Heart left ventricle (tissue), 16 donors: ENCODE measurements at places on chromosomes 7 and 10. TPM values are rescaled to one million over a fixed set of nuclear protein-coding genes. Genes with fewer than 3 reads are reported as not detected.

The CBX3 gene
- polyA plus RNA-seq = 50.4 TPM

The STAG3 gene
- polyA plus RNA-seq = 0.88 TPM

The FGFBP3 gene
- 0.18 TPM for polyA plus RNA-seq

The CARD11 gene
- 0.15 TPM for polyA plus RNA-seq

The ATP5F1C gene
- polyA plus RNA-seq = 1,062 TPM

The SUGCT gene
- polyA plus RNA-seq = 1.4 TPM

The PNLIP gene
- polyA plus RNA-seq = not detected

The FAM185A gene
- 3.4 TPM for polyA plus RNA-seq

The CASD1 gene
- polyA plus RNA-seq = 9.5 TPM

The GDF10 gene
- polyA plus RNA-seq = not detected

The ADCY1 gene
- polyA plus RNA-seq = 0.73 TPM

The LAMB4 gene
- 0.29 TPM for polyA plus RNA-seq

The NKX1-2 gene
- not detected for polyA plus RNA-seq

The NRG3 gene
- 0.11 TPM for polyA plus RNA-seq

The CHST3 gene
- 30.4 TPM for polyA plus RNA-seq

The PLAC9 gene
- polyA plus RNA-seq = 26.5 TPM

GRCh38 chr10:93211991-93212390 lies 138.3 kb downstream of the CYP26A1 start:
- no peak for DNase-seq

DNA sequence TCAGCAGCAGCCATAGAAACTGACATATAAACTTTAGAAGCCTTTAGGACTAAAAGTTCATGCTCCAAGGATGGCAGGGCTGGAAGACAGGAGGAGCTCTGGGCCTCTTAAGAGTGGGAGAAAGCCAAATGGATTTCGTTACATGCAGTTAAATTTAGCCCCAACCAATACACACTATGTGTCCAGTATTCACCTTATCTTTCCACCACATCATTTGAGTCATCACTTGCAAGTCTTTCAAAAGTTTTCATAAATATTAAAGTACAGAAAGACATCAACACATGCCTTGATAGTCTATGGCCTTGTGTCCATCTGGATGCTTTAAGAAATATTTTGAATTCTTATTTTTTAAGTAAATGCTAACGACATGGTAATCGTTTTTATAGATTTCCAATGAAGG lies 392.4 kb upstream of the LRRN3 start:
- DNase-seq = no peak

- no peak for DNase-seq
Measured at GRCh38 chr7:13860734-13861133, 128.7 kb downstream of the ETV1 start.

DNA sequence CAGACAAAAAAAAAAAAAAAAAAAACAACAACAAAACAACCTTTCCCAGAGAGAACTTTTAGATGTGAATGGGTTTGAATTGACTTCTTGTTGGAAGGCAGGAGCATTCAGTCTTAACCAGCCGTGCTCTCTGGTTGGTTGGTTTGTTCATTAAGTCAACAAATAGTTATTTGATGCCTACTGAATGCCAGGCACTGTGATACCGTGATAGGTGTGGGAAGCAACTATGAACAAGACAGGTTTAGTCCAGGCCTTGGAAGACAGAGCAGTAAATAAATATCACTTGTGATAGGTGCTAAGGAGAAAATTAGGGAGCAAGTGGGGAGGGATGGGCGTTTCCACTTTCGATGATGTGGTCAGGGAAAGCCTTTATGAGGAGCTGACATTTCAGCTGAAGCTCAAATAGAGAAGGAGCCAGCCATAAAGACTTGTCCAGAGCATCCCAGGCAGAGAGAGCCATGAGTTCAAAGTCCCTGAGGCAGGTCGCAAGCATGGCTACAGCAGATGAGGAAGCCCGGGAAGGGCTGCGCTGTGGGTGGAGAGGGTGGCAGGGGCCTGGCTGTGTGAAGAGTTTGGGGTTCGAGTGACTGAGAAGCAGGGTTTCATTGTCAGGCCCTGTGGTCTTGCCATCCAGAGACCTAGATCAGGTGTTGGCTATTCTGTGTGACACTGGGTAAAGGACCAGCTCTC lies 8.0 kb downstream of the TSPAN15 start:
- DNase-seq = no peak

DNA sequence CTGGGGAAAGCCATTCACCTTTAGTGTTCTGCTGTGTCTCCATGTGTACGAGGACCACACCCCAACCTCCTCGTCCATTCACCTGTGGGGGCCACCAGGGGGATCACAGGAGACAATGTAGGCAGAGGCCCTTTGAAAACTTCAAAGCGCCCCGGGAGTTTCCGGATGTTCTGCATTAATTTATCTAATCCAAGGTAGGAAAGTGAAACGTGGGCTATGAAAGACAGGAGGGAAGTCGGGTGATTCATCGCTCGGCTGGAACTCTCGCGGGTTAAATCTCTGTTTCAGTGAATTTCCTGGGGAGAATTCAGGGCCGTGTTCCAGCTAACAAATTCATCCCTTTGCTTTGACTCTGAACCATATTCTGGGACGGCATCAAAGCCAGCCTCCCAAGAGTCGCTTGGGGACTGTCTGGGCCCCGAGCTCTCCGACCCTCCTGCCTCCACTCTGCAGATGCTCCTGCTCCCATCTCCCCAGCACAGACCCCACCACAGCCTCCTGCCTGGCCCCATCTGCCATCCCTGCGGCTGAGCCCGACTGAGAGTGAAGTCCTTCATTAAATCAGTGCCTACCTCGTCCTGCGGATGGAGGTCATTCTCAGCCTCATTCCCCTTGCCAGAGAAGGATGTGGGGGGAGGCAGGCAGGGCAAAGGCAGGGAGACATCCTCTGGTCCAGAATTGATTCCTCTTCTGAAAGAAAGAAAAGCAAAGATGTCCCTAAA lies 114.1 kb upstream of the CARD11 start:
- DNase-seq = no peak

GRCh38 chr10:1594372-1595241 lies 142.7 kb downstream of the ADARB2 start:
- DNase-seq = peak; percentile 9

DNA sequence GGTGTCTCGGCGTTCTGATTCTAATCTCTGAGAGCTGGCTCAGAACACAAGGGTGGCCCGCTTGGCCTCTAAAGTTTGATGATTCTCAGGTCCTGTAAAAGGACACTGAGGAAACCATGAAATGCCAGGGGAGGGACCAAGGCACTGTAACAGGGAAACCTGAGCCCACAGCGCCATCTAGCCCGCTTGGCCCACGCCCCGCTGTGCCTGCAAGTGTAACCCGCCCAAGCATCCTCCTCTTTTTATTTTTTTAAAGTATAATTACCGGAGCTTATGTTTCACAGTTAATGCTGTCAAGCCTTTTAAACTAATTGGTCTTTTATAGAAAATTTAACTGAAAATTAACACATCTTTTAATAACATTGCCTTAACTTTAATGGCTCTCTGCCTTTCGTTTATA lies 734.7 kb downstream of the KCNMA1 start:
- DNase-seq = peak; percentile 59

DNA sequence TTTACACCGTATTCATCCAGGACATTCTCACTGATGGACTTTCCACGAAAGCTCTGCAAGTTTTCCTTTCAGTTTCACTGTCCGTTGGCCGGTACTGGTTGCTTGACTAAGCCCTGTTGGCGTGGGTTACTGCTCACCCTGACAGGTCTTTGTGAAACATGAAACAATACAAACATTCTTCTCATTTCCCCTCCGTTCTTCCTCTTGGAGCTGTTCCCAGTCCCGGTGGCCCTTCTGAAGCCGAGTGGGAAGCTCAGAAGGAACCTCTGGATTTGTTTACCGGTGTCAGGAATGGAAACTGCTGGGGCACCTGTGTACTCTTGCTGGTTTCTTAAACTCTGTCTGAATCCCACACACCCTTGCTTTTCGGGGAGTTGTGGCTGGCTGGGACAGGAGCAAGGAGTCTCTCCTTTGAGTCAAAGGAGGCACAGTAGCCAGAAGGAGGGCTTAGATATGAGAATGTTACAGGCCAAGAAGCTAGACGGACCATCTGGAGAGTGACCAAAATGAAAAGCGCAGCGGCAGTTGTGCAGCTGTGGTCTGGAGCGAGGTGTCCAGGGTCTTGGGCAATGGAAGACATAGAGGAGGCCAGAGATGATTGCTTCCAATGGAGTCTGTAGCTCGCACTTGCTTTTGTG lies 45.7 kb downstream of the LYZL2 start:
- DNase-seq = peak; percentile 83

GRCh38 chr7:141288626-141289025 lies 214.8 kb downstream of the TMEM178B start:
- no peak for DNase-seq

DNA sequence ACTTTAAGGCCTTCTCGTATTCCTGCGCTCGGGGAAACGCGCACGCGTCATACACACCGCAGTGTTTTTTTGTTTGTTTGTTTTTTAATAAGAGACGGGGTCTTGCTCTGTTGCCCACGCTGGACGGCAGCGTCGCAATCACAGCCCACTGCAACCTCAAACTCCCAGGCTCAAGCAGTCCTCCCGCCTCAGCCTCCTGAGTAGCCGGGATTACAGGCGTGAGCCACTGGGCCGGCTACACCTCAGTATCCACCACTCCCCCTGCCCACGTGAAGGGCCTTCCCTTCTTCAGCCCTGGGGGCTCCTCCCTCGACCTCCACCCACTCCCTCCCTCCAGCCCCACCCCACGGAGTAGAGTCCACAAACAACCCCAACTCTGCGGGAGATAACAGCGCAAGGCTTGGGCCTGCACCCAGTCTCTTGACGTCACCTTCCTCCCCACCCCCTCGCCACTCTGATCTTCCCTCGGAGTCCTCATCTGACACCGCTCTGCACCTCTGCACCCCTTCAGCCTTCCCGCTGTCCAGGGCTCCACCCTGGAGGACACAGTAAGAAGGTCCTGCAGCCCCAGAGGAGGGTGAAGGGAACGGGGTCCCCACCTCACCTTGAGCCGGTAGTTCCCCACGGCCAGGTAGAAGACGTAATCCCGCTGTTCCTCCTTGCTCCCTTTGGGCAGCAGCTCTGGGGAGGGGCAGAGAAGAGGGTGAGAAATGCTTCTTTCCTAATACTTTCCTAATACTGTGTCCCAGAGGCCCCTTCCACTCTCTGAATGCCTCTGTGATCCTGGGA lies 2.8 kb upstream of the CLDN15 start:
- DNase-seq = no peak

GRCh38 chr10:49319206-49319605 lies 20.2 kb downstream of the C10orf71 start:
- DNase-seq = no peak

DNA sequence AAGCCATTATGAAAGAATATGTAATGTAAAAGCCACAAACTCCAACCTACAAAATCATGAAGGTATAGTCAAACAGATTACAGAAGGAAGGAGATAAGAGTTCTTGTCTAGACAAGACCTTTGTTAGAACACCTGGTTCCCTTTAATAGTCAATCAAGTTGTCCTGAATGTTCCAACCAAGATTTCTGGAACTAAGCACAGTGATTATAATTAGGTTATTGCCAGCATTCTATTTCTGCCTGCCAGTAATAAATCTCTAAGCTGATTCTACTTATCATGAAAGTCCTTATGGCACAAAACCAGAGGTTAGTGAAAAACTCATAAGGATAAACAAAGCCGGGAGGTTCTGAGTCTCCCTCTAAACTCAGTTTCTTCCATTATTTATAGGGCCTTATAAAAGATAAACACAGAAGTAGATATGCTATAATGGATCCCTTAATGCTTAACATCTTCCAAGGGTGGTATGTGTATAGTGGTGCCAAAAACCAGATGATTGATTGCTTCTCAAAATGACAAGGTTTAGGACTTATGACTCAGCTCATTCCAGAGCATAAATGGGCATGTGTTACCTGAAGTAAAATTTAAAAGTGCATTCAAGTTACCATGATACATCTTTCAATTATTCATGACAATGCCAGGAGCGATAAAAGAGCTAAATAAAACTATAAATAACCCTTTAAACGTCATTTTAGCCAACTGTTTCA lies 237.2 kb downstream of the CSTF2T start:
- DNase-seq = no peak

DNA sequence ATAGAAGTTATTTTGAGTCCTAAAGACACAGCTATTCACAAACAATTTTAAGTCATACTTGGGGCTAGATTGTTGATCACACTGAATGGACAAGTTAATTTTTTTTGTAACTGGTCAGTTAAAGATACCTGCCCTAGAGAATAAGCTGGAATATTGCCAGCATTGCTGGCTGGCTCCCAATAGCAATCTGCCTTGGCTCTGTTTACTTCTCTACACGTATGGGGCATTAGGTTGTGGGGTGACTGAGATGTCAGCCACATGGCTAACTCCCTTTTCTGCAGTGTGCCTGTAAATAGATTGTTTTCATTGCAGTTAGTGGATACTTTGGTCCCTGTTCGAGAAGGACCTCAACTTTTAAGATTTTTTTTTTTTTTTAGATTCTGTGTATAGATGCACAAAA lies 128.2 kb downstream of the SEMA3E start:
- no peak for DNase-seq

DNA sequence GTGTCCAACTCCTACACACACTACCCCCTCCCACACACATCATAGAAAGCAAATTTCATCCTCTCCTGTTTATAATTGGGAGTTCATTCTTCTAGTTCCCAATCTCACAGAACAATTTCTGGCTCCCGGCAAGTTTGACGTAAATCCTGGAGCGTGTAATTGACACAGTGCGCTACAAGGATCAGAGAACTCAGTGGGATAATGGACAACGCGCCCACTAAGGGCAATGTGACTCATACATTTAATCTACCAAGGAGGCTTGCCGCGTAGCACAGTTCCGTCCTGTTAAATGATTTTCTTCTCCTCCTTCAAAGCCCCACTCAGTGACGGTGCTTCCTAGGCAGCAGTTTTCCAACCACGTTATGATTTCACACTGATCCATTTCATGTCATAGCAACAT lies 277.6 kb downstream of the SFMBT2 start:
- DNase-seq = no peak

DNA sequence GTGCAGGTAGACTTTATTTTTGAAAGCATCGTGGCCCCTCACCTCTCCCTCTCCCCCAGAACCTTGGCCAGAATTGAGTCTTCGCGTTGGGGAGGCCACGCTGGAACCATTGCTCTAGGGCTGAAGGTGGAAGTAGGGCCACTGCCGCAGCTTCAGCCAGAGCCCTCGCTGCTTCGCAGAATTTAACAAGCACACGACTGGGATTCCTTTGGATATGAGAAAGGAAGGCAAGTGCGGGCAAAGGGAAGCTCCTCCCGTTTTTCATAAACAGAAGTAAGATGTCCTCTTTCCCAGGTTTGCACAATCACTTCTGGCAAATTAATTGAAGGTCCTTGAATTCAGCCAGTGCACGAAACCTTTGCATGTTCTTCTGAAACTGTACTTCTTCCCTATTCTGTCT lies 168.1 kb downstream of the CCDC3 start:
- no peak for DNase-seq

- no peak for DNase-seq
Measured at GRCh38 chr7:121080913-121081326, 92.4 kb downstream of the CPED1 start.

- DNase-seq = peak; percentile 70
Measured at GRCh38 chr10:96719850-96720421, 378 bp downstream of the PIK3AP1 start.
